ENCODE measurements at places on chromosomes 2 and 18.

- DNase-seq = peak; percentile 31
Measured at GRCh38 chr2:191666732-191667131, 11.2 kb upstream of the NABP1 start.

DNA sequence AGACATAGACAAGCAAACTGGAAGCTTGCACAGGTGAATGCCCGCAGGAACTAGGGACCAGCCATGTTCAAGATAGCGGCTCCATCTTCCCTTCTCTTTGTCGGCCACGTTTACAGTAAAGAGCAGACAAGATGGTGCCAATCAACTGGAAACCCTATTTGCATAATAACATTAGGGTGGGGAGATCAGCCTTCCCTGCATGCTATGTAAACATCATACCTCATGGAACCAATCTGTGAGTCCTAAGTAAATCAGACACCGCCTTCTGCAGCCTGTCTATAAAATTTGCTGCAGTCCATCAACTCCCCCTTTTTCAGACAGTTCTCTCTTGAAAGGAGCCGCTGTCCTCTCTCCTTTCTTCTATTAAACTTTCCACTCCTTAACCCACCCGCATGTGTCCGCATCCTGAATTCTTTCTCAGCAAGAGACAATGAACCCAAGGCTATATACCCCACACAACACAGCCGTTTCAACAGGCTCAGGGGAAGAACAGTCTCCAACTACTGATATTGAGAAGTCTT, 384.4 kb downstream of the EIPR1 start:
- no peak for DNase-seq

GRCh38 chr2:38158378-38159118, 82.6 kb upstream of the CYP1B1 start:
- no peak for DNase-seq

DNA sequence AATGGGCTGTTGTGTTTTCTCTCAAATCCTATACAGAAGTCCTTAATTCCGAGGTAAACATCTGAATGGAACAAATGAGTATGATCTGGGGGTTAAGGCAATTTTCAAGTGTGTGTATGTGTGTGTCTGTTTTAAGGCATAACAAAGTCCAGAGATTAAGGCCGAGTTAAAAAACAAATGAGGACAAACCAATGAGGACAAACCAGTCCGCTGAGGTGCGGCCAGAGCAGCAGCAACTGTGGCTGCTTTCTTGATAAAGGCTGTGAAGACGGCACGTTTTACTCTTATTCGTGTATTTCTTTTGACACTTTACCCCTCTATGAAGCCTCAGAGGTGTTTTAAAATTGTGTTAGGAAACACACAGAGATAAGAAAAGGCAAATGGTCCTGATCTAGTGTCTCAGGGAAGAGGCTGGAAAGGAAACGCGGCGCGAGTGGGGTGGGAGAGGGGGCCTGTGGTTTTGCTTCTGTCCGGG, 495 bp upstream of the GULP1 start:
- no peak for DNase-seq

GRCh38 chr18:23277399-23277798, 142.1 kb downstream of the CABLES1 start:
- no peak for DNase-seq

GRCh38 chr2:84807063-84807485, 73.8 kb downstream of the TRABD2A start:
- no peak for DNase-seq

DNA sequence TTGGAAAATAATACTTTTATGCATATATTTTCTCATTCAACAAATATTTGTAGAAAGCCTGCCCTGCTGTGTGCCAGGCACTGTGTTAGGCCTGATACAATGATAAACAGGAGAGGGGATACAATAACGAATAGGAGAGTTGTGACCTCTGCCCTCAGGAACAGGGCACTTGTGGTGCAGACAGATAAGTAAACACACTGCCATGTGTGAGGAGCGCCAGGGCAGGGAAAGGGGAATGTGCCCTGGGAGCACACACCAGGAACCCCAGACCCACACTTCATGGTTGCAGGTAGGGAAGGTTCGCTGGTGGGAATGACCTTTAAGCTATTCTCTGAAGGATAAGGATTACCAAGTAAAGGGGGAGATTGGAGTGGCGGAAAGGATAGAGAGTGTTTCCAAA, 42.2 kb upstream of the DSC1 start:
- no peak for DNase-seq

DNA sequence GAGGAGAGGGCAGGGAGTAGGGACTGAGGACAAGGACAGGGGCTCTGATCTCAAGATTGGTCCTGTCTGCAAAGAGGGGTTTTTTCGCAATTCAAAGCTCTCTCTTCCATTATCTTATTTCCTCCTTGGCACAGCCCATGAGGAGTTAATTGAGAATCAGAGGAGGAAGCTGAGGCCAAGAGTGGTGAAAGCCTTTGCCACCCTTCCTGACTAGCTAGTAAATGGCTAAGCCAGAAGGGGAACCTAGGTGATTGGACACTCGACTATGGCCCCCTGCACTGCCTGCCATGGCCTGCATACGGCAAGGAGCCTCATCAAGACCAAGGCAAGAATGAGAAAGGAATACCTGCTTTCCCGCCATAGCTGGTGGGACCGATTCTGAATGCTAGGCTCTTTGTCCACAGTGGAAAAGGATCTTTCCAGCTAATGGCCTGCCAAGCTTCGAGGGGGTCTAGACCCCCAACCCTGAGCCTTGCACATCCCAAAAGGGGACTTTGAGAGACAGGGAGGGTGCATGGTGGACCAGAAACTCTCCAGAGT, 237.9 kb downstream of the HAUS1 start:
- no peak for DNase-seq

DNA sequence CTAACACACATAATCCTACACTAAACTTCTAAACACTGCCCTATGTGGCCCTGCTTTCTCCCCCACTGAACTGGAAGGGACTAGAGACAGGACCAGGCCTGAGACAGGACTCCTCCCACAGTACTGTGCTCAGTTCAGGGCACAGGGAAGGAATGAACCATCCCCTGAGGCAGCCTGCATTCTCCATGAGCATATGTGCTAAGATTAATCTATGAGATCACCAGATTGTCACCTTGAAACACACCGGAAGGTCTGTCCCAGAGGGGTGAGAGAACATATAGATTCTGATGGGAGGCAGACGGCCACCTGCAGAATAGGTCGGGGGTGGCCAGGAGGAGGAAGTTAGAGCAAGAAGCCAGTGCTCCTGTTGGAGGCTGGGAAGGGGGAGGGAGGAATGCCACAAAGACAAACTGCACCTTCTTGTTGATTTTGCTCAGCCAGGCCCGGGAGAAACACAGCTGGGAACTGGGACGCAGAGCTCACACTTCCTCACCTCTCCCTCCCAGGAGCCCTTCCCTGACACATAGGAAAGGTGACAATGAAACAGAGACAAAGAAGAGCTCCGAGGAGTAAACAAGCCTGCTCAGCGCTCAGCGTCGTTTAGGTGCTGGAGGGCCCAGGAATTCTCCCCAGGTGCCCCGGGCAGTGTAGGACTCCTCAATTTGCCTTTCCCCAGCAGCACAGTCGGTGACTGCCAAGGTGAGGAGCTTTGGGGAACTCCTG, 52.1 kb downstream of the ZBTB7C start:
- no peak for DNase-seq

DNA sequence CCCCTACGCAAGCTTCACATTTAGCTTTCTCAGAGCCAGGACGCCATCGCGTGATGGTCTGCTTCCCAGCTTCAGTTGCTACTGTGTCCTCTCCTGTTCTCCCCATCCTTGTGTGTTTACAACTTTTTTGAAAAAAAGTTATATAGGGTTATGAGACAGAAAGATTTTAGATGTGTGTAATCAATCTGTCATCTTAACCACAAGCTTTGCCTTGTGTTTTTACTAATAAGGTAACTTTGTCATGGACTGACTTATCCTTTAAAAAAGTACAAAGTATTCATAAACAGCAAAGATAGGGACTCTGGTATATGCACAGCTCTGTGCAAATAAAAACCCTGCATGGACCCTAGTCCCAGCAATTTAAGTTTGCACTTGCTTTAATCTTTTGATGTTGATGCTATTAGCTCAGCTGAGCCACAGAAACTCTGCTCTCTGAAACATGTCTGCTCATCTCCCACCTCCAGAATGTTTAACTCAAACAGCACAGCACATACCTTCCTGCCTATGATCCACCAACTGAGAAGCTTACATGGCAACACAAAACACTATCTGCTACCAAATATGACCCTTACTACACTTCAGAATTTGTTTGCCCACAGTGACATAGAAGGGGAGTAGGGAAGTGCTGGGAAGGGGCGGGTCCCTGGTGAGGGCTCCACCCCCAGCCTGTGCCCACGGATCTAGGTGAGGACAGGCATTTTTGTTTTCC, 42.7 kb downstream of the SAP130 start:
- no peak for DNase-seq

DNA sequence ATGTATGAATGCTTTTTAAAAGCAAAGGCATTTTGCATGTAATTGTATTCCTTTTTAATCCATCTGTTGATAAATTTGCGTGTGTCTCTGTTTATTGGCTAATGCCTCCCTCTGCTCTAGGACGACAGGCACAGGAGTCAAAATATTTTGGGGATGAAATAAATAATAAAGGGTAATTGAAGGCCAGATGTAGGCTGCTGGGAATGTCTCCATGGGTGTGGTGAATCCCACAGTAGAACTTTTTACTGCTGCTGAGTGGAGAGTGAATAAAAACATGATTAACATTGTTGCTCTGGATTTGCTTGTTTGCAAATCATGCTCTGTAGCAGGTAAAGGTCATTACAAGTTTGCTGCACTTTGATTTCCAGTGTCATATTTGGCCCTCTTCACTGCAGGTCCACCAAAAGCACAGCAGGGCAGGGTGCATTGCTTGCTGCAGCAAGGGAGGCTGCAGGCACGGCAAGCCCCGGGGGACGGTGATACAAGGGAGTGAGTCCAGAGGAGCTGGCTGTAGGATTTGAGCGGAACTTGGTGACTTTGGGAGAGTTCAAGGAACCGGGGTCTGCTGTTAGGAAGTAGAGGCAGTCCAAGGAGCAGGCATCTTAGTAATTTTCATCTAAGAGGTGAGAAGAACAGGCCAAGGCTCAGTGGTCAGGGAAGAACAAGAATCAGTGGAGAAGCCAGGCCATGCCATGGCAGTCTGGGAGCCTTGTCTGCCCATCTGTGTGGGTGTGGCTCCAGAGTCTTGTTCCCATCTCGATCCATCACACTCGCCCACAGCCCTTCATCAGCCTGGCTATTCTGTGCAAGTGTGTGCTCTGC, 201.5 kb upstream of the RAB6C start:
- DNase-seq = no peak

- DNase-seq = no peak
Measured at GRCh38 chr2:221792971-221793521, 220.9 kb upstream of the EPHA4 start.

GRCh38 chr2:237662671-237663093, 35.3 kb downstream of the LRRFIP1 start:
- peak; percentile 59 for DNase-seq

GRCh38 chr2:96344011-96344410, 8.4 kb downstream of the NCAPH start:
- DNase-seq = peak; percentile 74

DNA sequence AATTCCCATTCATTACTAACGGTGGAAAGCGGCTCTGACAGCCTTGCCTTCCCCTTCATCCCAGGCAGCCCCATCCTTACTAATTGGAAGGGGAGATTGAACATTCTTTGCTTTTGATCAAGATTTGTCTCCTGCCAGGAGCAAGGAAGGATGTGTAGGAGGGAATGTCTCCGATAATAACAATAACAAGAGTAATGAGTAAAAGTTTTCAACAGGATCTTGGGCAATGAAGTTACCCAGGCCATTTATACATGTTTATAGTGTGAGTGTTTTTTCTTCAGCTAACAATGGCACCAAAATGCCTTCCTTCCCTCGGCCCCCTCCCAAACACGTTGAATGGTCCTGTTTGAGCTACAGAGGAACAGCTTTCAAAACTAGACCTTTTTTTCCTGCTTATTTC, 83.8 kb downstream of the GATA6 start:
- no peak for DNase-seq

GRCh38 chr2:128765811-128766210, 447.1 kb upstream of the HS6ST1 start:
- DNase-seq = no peak

DNA sequence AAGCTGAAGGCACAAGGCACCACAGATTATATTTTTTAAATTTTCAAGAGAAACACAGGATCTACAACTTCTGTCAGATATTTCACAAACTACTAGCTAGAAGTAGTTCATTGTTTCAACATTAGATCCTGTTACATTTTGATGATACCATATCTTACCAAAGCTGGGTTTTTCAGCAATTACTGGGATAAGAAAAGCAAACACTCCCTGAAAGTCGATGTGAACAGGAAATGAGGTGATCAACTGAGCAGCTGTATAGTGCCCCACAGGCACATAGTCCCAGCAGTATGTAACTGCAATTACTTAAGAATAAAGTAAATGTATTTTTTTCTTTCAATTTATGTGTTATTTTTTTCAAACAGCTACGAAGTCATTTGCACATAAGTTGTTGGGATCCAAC, 103.5 kb downstream of the DNER start:
- DNase-seq = no peak

- no peak for DNase-seq
Measured at GRCh38 chr2:5969303-5969702, 277.1 kb downstream of the SOX11 start.

DNA sequence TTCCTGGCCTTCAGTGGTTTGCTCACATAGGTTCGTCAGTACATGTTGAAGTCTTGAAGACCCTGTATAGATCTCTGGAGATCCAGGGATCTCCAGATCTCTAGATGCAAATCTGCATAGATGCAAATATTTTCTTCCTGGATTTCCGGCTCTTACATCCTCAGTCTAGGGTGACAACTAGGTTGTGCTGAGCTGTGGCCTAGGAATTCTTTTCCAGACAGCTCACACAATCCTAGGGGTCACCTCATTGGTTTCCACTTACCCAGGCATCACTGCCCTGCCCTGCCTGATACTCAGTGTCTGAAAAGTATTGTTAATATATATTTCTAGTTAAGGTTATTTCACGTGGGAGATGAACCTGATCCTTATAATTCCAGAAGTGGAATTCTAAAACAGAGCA, 105.1 kb upstream of the TTC27 start:
- no peak for DNase-seq

- DNase-seq = no peak
Measured at GRCh38 chr2:237207646-237208045, 122.0 kb downstream of the COPS8 start.

DNA sequence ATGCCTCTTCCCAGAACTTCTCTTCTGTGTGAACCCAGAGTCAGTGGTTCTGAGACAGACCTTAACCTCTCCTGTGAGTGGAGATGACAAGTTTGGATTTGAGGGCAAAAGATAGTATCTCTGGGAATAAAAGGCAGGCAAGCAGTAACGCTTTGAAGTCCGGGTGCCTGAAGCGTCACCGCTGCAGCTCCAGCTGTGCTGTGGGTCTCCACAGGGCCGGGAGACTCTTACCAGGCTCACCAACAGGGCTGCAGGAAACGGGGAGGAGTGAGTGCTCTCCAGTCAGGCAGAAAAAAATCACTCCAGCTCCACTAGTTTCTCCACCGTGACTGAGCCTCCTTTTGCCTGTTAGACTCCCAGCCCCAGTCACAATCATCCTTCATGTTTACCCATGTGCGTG, 79.7 kb upstream of the MAP4K4 start:
- DNase-seq = no peak
